ENCODE measurements at places on chromosomes 3 and 15.

GRCh38 chr15:98443526-98443925, 204.8 kb upstream of the IGF1R start:
- no peak for DNase-seq

DNA sequence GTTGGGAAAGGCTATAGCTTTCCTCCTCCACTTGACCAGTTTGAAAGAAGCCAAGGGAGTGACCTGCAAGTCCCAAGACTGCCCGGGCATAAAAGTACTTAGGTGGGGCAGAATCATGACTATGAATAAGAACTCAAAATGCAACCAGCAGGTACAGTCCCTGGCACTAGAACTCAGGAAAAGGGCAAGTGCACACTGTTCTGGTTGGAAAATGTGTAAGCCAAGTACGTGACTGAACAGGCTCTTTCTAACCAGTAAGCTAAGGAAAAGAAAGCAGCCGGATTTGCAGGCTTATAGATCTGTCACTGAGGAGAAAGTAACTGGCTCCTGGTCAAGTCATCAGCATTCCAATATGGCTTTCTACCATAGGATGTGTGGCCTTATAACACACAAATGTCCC, 101.2 kb upstream of the SLC4A7 start:
- no peak for DNase-seq

- DNase-seq: no peak
Observed at GRCh38 chr3:12981306-12982275, 91.6 kb downstream of the IQSEC1 start.

- no peak for DNase-seq
Observed at GRCh38 chr3:82002986-82003642, 241.7 kb upstream of the GBE1 start.

GRCh38 chr15:51775967-51776816, 24.8 kb downstream of the TMOD2 start:
- no peak for DNase-seq

DNA sequence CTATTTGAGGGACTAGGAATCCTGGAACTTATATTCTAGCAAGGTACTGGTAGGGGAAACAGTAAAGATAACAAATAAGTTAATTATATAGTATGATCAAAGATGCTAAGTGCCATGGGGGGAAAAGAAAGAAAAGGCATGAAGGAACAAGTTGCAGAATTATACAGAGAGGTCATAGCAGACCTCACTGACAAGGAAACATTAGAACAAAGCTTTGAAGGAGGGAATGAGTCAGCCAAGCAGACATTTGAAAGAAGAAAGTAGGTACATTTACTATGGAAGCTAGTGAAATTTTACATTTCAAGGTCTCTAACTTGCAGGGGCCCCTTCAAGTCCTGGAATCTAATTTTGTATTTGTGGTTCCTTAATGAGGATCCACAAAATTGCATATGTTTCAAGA, 57.2 kb upstream of the TIPARP start:
- DNase-seq: no peak

GRCh38 chr3:96631050-96631449, 183.3 kb upstream of the EPHA6 start:
- no peak for DNase-seq

- DNase-seq: no peak
Observed at GRCh38 chr3:125662675-125663074, 67.4 kb upstream of the OSBPL11 start.

- no peak for DNase-seq
Observed at GRCh38 chr15:45136378-45136764, 6.6 kb downstream of the DUOX1 start.

DNA sequence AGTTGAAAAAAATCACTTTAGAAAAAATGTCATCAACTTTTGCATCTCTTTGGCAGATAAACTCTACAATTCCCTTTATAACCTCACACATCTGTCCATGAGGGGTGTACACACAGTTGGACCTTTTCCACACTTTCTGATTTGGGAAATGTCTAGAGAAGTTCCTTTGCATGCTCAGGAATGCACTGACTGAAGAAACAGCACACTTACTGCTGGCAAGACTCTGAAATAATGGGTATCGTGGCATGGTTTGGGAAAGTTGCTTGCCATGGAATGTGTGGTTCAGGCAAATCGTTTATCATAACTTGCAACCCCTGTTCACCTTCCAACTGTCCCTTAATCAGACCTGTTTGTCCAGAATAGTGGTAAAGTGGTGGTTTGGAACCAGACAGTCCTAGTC, 135.3 kb upstream of the TGFBR2 start:
- DNase-seq: no peak

DNA sequence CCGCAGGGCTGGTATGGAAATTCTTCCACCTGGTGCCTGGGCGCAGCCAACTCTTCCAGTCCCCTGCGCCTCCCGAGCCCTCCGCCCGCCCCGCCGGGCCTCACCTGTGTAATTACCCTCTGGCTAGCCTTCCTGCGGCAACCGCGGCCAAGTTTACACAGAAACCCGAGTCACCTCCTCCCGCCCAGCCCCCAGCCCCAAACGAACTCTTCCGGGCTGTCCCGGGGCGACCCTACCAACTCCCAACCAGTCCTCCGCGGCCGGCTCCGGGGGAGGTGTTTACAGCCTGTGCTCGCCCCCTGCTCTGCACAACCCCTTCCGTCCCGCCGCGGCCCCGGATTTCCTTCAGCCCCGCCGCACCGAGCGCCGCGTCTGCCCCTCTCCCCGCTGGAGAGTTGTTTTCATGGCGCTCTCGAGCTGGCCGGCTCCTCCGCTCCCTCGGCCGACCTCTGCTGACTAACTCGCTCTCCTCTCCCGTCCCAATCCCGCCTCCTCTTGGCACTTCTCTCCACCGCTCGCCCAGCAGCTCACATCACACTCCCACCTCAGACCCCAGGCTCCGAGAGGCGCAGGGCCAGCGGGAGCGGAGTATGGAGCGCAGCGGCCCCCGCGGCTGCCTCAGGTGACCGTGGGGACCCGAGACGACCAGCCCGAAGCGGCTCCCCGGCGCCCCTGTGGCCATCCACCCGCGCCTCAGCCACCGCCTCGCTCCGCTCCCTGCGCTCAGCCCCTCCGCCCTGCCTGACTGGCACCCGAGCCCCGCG, 538 bp downstream of the ATOSA start:
- DNase-seq: no peak

GRCh38 chr3:148922467-148922866, 57.4 kb downstream of the CPA3 start:
- DNase-seq: no peak

- no peak for DNase-seq
Observed at GRCh38 chr3:42639192-42639591, 14.3 kb upstream of the ZBTB47 start.

DNA sequence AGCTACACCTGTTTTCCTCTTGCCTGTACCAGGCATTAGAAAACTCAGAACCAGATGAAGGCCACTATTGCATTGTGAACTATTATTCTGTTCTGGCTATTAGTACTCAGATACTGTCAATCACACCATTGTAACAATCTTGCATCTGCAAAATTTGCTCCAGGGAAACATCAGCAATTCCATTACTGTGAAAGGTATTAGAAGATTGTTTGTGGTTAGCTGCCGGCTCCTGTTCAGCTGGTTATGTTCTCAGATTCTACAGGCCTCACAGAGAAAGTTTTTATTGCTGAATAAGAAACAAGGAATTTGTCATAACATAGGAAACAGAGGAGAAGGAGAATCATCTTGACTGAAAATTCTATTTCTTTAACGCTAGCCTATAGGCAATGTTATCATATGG, 179.9 kb downstream of the PLOD2 start:
- DNase-seq: no peak

Measured in cortex of kidney (tissue), 1 donor.